NCI-H460 (cell line): ENCODE measurements at places on chromosomes 2 and 18. TPM values are rescaled to one million over a fixed set of nuclear protein-coding genes. Genes with fewer than 3 reads are reported as not detected.

The CHRND gene
- total RNA-seq, result 0.05 TPM in 1 of 2 replicates, not detected in the other

The DSG3 gene
- not detected in 2 replicates for total RNA-seq

DNA sequence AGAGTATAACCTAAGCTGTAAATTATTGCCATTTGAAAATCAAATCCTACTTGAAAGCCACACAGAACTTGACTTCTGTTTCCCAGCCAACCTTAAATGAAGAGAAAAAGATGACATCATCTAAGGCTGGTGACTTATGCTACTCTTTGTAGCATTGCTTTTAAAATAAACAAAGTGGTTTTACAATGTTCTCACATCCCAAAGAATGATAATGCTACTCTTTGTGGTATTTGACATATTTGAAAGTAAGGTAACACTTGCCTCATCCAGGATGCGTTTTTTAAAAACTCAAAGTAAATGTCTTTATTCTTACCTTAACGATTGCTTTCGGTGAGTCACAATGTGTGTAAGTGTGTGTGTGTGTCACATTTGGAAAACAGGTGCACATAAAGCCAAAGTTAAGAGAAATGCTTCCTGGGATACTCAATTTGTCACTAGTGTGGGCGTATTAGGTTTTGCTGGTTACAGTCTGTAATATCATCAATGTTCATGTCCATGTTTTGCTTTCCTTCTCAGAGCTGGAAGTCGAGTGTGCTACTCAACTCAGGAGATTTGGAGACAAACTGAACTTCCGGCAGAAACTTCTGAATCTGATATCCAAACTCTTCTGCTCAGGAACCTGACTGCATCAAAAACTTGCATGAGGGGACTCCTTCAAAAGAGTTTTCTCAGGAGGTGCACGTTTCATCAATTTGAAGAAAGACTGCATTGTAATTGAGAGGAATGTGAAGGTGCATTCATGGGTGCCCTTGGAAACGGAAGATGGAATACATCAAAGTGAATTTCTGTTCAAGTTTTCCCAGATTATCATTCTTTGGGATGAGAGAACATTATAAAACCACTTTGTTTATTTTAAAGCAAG is 2.6 kb downstream of the PMAIP1 start:
- no peak for DNase-seq

GRCh38 chr2:160353166-160353565 is 140.4 kb downstream of the RBMS1 start:
- peak; percentile 51 for DNase-seq

- no peak for DNase-seq
These were observed 122.6 kb upstream of the NOSTRIN start for GRCh38 chr2:168679741-168680310.

- DNase-seq, result no peak
These were observed 45.8 kb downstream of the INPP5D start for GRCh38 chr2:233105930-233106329.
